Upper lobe of right lung (tissue), 1 donor: ENCODE measurements at places on chromosomes 11 and 22. TPM values are rescaled to one million over a fixed set of nuclear protein-coding genes. Genes with fewer than 3 reads are reported as not detected.

CCDC89 gene
- 1.2 TPM for total RNA-seq

GRCh38 chr11:64598106-64598796 is 7.2 kb downstream of the SLC22A12 start:
- DNase-seq: peak; percentile 50
- H3K27ac ChIP-seq: no peak overlapping the region
- no peak overlapping the region for H3K4me3 ChIP-seq

DNA sequence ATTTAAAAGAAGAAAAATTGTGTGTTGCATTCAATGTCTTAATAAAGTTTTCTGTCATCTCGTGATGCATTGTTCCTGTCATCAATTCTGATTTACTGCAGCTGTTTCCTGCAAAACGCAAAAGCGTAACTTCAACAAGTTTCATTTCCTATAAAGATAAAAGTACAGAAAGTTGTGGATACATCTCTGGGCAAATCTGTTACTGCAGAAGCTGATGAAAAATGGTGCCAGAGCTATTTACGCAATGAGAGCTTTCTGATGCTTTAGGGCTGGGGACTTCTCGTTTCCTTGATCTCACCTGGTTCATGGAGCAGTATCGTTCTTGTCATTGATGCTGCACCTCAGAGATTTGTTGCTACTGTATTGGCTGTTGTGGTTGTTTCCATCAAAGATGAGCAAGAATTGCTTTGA is 15.5 kb upstream of the MS4A12 start:
- DNase-seq: no peak
- no peak overlapping the region for H3K27ac ChIP-seq
- no peak overlapping the region for H3K4me3 ChIP-seq
- H3K36me3 ChIP-seq: no peaks in the 10 kb centered on the region
- no peaks in the 10 kb centered on the region for H3K4me1 ChIP-seq

- no peak overlapping the region for H3K4me3 ChIP-seq
- no peak overlapping the region for H3K27ac ChIP-seq
- no peaks in the 10 kb centered on the region for H3K27me3 ChIP-seq
- peak; percentile 89 for DNase-seq
- H3K4me1 ChIP-seq: no peaks in the 10 kb centered on the region
These were observed 16.0 kb downstream of the TRPM5 start for GRCh38 chr11:2428322-2428795.

- peaks cover 7% of the 10 kb centered on the region for H3K27me3 ChIP-seq
- H3K4me3 ChIP-seq: no peak overlapping the region
- DNase-seq: peak; percentile 34
- no peak overlapping the region for H3K27ac ChIP-seq
- H3K36me3 ChIP-seq: no peaks in the 10 kb centered on the region
- H3K4me1 ChIP-seq: no peaks in the 10 kb centered on the region
These were observed 142.2 kb downstream of the ST3GAL4 start for GRCh38 chr11:126497581-126498122.

DNA sequence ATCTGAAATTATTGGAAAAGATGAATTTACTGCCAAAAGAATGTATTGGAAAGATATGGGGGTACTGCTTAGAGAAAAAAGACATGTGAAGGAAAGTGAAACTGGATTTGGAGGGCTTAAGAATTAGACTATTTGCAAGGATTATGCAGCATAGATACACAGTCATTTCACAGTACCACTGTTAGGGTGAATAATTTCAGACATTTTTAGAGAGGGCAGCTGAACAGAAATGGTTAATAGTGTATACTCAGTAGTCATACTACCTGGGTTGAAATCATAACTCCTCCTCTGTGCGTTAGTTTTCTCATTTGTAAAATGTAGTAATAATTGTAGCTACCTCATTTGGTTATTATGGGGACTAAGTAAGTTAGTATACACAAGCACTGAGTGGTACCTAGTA is 33.0 kb downstream of the GAS2 start:
- H3K4me1 ChIP-seq: no peaks in the 10 kb centered on the region
- H3K4me3 ChIP-seq: no peak overlapping the region
- H3K36me3 ChIP-seq: no peaks in the 10 kb centered on the region

PRR33 gene
- not detected for total RNA-seq

- peaks cover 27% of the 10 kb centered on the region for H3K4me1 ChIP-seq
- H3K27ac ChIP-seq: peak overlapping the region; percentile 80
- DNase-seq: no peak
- no peaks in the 10 kb centered on the region for H3K27me3 ChIP-seq
- H3K4me3 ChIP-seq: no peak overlapping the region
- no peaks in the 10 kb centered on the region for H3K36me3 ChIP-seq
These were observed 15.5 kb downstream of the DCPS start for GRCh38 chr11:126319374-126319740.

DNA sequence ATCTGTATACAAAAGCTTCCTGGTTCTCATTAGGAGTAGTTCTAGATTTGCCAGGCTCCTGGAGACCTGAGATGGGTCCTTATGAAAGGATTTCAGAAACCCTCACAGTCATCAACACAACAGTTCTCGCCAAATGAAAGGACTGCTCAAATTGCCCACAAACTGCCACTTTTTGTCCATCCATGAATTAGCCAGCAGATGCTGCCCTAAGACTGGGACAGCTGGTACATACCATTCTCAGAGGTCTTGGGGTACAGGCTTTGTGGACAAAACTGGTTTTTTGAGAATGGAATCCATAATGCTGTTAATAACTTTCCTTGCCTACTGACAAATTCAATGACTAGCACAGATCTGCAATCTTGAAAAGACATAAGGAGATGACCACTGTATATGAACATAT is 23.4 kb upstream of the BDNF start:
- no peaks in the 10 kb centered on the region for H3K36me3 ChIP-seq
- H3K27ac ChIP-seq: no peak overlapping the region
- no peak for DNase-seq

- H3K27ac ChIP-seq: peak overlapping the region; percentile 81
- peaks cover 24% of the 10 kb centered on the region for H3K4me1 ChIP-seq
- no peaks in the 10 kb centered on the region for H3K27me3 ChIP-seq
These were observed 48.4 kb downstream of the PDE2A start for GRCh38 chr11:72625691-72626413.

DNA sequence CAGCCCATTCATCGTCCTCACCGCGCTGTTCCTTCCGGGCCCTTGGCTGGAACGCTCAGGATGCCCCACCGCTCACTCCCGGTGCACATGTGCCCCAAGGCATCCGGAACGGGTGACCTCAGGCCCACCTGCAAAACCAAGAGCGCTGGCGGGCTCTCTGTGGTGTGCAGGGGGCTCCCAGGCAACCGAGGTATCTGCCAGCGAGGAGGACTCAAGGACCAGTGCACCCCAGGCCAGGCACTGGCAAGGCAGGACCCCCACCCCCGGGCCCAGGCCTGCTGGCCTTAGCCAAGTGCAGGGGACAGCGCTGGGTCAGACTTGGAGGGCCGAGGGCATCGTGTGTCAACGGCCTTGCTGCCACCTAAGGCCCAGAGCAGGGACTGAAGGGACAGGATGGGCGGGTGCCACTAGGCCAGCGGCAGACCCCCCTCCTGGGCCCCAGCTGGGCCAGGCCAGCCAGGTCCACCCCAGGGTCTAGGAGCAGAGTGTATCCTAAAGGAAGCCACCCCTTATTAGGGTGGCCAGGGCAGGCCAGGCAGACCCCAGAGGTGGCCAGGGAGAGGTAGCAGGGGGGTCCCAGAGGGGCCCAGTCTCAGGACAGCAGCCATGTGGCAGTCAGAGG is 8.5 kb downstream of the TNNT3 start:
- H3K27ac ChIP-seq: no peak overlapping the region
- DNase-seq: no peak
- H3K36me3 ChIP-seq: no peaks in the 10 kb centered on the region
- no peaks in the 10 kb centered on the region for H3K4me1 ChIP-seq
- no peaks in the 10 kb centered on the region for H3K27me3 ChIP-seq

GRCh38 chr11:45771566-45772448 is 33.1 kb upstream of the SLC35C1 start:
- peak; percentile 94 for DNase-seq
- peaks cover 8% of the 10 kb centered on the region for H3K4me1 ChIP-seq
- no peaks in the 10 kb centered on the region for H3K27me3 ChIP-seq
- H3K4me3 ChIP-seq: peak overlapping the region; percentile 72
- H3K27ac ChIP-seq: peak overlapping the region; percentile 45

ZFTA gene
- total RNA-seq: 9.5 TPM

CAPN5 gene
- total RNA-seq: 6.5 TPM

LMO2 gene
- 65.1 TPM for total RNA-seq

APOL6 gene
- 45.6 TPM for total RNA-seq

DNA sequence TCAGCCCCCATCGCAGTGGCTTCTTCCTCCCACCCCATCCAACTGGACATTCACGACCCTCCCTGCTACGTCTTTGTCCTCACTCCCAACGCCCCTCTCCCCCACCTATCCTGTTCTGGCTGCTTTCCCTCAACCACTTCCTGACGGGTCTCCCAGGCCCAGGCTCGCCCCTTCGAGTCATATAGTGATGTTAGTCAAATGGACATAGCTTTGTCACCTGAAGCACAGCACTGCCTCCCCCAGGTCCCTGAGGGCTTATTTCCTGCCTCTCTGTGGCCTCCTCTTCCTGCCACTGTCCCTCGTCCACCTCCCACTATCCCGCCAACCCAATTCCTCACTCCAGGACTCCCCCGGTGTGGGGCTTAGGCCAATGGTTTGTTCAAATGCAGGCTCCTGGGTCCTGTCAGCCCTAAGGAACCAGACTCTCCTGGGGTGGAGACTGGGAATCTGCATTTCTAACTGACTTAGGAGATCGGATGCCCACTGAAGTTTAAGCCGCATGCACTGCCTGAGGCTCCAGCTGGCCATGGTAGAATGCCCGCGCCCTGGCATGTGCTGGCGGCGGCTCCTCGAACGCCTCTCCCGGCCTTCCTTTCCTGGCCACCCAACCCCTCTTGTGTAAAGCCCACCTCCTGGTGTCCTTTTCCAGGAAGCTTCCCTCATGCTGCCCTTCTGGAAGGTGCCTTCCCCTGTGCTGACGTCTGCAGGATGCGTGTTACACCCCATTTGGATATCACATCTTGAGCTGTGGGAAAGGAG is 18.3 kb downstream of the SUN2 start:
- peaks cover 76% of the 10 kb centered on the region for H3K36me3 ChIP-seq
- H3K27ac ChIP-seq: no peak overlapping the region
- H3K27me3 ChIP-seq: no peaks in the 10 kb centered on the region

GRCh38 chr22:33361581-33361980 is 303.4 kb upstream of the SYN3 start:
- H3K27ac ChIP-seq: no peak overlapping the region
- DNase-seq: no peak
- H3K27me3 ChIP-seq: no peaks in the 10 kb centered on the region
- no peak overlapping the region for H3K4me3 ChIP-seq
- no peaks in the 10 kb centered on the region for H3K36me3 ChIP-seq

DNA sequence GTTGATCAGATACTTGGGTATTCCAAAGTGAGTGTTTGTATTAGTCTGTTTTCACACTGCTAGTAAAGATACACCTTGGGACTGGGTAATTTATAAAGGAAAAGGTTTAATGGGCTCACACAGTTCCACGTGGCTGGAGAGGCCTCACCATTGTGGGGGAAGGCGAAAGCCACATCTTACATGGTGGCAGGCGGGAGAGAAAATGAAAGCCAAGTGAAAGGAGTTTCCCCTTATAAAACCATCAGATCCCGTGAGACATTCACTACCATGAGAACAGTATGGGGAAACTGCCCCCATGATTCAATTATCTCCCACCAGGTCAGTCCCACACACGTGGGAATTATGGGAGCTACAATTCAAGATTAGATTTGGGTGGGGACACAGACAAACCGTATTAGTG is 7.0 kb downstream of the TIMM10B start:
- H3K27me3 ChIP-seq: no peaks in the 10 kb centered on the region
- no peak for DNase-seq
- no peak overlapping the region for H3K27ac ChIP-seq
- H3K4me3 ChIP-seq: no peak overlapping the region

- no peak overlapping the region for H3K27ac ChIP-seq
- H3K27me3 ChIP-seq: no peaks in the 10 kb centered on the region
- H3K4me3 ChIP-seq: no peak overlapping the region
These were observed 24.4 kb downstream of the AASDHPPT start for GRCh38 chr11:106101819-106102218.

HTR3A gene
- not detected for total RNA-seq

UVRAG gene
- total RNA-seq: 31.0 TPM

DNA sequence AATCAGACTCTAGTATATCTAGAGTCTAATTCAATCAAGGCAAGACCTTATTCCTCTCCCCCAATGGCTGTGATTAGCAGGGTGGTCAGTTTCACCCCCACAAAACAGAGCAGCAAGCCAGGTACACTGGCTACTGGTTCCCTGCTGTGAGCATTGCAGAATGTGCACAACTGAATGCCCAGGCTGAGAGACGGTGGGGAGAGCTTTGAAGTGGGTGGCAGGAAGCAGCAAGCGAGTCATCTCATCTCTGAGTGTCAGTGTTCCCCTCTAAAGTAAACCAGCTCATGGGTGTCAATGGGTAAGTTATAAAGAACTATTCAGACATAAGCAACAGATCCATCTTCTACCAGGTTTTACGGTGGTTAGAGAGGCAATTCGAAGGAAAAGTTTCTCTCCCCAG is 37.6 kb downstream of the GAB4 start:
- no peak overlapping the region for H3K27ac ChIP-seq
- DNase-seq: no peak
- H3K27me3 ChIP-seq: no peaks in the 10 kb centered on the region
- no peaks in the 10 kb centered on the region for H3K4me1 ChIP-seq

VPREB1 gene
- not detected for total RNA-seq

SCGB1D2 gene
- not detected for total RNA-seq

OR52E8 gene
- total RNA-seq: not detected

DNA sequence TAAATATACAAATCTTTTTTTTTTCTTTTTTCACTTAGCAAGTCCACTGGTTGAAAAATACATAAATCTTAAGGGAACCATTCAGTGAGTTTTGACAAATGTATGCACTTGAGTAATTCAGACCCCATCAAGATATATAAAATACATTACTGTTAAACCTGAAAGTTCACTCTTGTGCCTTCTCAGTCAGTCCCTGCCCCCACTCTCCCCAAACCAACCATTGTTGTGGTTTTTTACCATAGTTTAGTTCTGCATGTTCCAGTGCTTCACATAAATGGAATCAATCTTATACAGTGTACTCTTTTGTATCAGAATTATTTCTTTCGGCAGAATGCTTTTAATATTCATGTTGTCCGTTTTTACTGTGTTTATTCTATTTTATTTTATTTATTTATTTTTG is 26.1 kb downstream of the RNF214 start:
- no peak overlapping the region for H3K4me3 ChIP-seq
- no peak for DNase-seq
- H3K4me1 ChIP-seq: no peaks in the 10 kb centered on the region

SLC22A8 gene
- not detected for total RNA-seq

GRCh38 chr11:19347911-19348310 is 107.2 kb upstream of the E2F8 start:
- peaks cover 54% of the 10 kb centered on the region for H3K27me3 ChIP-seq
- no peak overlapping the region for H3K4me3 ChIP-seq
- peaks cover 12% of the 10 kb centered on the region for H3K4me1 ChIP-seq
- no peak for DNase-seq
- H3K27ac ChIP-seq: no peak overlapping the region

GRCh38 chr11:62842171-62842741 is 2.9 kb upstream of the WDR74 start:
- H3K27me3 ChIP-seq: no peaks in the 10 kb centered on the region
- H3K27ac ChIP-seq: peak overlapping the region; percentile 98
- peak overlapping the region; percentile 86 for H3K4me3 ChIP-seq
- H3K36me3 ChIP-seq: no peaks in the 10 kb centered on the region
